ENCODE measurements at places on chromosomes 5 and 9. TPM values are rescaled to one million over a fixed set of nuclear protein-coding genes. Genes with fewer than 3 reads are reported as not detected.

- no peak for DNase-seq
Observed at GRCh38 chr9:88947581-88948573, 43.4 kb upstream of the S1PR3 start.

POMT1 gene
- polyA plus RNA-seq, result 34.0 TPM

GRCh38 chr9:128385496-128386460, 14.6 kb downstream of the URM1 start:
- DNase-seq, result no peak

- no peak for DNase-seq
Observed at GRCh38 chr5:38162625-38163024, 95.7 kb upstream of the EGFLAM start.

DNA sequence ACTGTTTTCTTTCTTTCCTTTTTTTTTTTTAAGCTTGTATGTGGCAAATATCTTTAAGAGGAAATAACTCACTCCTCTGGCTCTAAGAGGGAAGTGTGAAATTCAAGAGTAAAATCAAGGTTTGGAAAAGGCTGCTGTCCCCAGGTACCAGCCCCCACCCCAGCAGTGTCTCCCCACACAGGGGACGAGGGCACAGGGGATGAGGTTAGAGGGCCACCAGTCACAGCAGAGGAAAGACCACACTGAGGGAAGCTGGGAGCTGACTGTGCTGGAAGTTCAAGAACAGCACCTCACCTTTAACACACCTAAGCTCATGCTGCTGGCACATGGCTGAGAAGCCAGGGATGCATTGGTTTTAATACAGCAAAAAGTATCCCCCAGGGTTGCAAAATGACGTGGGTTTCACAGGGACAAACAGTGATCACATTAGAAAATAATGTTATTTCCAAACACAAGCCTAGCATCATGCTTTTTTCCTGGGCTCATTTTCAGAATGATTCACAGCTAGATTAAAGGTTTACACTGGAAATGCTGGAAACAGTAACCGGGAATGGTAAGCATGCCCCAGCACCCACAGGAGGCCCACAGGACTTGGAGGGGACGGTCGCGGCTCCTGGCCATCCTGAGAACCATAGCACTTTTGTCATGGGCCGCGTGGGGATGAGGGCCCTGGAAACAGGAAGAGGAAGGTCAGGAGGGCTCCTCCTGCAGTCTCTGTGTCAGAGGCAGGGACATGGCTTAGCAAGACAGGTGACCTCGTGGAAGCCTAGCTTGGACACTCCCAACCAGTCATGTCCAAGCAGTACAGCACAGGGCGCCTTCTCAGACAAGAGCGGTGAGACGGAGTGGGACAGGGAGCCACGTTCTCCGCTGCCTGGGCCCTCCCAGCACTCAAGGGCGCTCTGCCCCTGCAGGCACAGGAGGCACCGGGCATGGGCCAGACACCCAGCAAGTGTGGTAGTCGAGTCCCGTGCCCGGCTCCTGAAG, 6.9 kb downstream of the LPCAT1 start:
- no peak for DNase-seq

DNA sequence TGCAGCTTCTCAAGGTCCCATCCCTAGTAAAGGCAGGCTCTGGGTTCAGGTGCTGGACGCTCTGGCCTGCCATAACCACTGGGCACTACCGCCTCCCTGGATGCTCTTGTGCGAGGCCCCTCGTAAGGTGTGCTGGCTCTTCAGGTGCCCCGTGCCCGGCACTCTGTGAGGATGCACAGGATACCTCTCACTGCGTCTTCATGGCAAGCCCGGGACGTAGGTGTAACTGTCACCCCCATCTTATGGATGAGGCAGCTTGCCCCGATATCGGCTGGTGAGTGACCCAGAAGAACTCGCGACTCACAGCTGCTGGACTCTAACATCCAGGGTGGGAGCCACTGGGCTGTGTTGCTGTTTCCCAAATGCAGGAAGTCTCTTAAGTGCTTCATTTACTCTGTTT, 79.0 kb downstream of the GTF3C4 start:
- DNase-seq, result no peak

RHOBTB3 gene
- polyA plus RNA-seq, result 80.9 TPM

GRCh38 chr5:3020426-3020825, 268.9 kb upstream of the IRX2 start:
- no peak for DNase-seq

DNA sequence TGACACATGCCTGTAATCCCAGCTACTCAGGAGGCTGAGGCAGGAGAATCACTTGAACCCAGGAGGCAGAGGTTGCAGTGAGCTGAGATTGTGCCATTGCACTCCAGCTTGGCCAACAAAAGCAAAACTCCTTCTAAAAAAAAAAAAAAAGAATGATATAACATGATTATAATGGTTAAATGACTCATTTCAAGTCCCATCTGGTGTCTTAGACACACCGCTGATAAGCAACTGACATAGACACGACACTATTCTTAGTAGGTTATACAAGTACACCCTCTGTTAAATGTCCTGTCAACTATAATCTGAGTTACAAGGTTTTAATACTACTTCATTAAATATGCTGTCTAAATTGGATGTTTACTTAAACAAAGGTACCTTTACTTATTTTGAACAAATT, 405.3 kb upstream of the CLINT1 start:
- DNase-seq, result no peak

PDLIM7 gene
- polyA plus RNA-seq, result 73.6 TPM

- no peak for DNase-seq
Observed at GRCh38 chr9:130751631-130752355, 58.2 kb downstream of the EXOSC2 start.

DNA sequence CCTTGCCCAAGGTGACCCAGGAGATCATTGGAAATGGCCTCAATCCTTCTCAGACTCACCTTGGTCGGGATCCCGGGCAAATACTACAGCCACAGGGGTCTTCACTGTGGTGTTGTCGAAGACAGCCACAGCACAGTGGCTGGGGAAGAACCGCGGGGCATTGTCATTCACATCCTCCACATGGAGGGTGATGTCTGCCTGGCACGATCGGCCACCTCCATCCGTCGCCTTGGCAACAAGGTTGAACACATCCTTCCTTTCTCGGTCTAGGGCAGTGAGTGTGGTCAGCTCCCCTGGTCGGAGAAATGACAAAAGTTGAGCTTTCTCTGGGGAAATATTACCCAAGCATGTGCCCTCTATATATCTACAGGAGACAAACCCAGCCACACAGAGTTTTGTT, 56.8 kb downstream of the FAT2 start:
- DNase-seq, result no peak

RASEF gene
- polyA plus RNA-seq, result 7.3 TPM

DNA sequence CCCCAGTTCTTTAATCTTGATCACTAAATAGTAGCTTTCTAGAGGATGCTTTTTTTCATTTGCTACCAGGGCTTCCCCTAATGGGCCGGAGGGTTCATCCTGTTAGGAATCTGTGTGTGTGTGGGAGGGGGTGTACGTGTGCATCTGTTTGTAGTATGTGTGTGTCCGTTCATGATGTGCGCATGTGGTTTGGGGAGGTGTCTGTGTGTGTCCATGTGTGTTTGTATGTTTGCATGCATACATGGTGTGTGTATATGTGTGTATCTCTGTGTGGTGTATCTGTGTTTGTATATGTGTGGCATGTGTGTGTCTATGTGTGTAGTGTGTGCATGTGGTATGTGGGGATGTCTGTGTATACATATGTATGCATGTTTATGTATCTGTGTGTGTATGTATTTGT, 106.2 kb downstream of the SYK start:
- DNase-seq, result no peak

ADAMTS19 gene
- polyA plus RNA-seq, result 4.4 TPM

GRCh38 chr5:107653685-107654084, 17.1 kb downstream of the EFNA5 start:
- no peak for DNase-seq

DNA sequence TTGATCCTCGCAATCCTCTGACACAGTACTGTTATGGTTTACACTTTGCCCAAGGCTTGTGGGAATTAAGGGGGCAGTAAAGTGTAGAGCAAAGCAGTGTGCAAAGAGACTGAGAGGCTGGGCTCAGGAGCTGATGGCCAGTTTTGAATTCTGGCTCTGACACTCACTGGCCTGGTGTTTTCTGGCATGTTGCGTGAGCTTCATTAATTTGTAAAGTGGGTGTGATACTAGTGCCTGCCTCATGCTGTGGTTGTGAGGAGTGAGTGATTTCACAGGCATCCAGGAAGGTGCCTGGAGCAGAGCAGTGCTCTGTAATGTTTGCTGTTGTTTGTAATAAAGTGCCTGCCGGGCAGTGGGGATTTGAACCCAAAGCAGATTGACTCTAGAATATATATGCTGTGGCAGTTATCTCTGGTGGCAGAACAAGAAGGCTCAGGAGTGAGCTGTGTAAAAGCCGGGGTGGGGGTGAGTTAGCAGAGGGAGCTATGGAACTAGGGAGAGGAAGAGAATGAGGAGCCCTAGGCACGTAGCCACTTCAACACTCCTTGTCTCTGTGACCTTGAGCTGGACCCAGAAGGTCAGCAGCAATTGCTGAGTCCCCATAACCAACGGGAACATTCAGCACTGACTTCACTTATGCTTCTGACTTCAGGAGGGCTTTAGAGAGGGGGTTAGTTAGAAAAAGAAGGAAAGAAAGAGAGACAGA, 108.5 kb downstream of the DOCK2 start:
- no peak for DNase-seq

GABRA6 gene
- 0.24 TPM for polyA plus RNA-seq

C7 gene
- polyA plus RNA-seq, result 110 TPM

DNA sequence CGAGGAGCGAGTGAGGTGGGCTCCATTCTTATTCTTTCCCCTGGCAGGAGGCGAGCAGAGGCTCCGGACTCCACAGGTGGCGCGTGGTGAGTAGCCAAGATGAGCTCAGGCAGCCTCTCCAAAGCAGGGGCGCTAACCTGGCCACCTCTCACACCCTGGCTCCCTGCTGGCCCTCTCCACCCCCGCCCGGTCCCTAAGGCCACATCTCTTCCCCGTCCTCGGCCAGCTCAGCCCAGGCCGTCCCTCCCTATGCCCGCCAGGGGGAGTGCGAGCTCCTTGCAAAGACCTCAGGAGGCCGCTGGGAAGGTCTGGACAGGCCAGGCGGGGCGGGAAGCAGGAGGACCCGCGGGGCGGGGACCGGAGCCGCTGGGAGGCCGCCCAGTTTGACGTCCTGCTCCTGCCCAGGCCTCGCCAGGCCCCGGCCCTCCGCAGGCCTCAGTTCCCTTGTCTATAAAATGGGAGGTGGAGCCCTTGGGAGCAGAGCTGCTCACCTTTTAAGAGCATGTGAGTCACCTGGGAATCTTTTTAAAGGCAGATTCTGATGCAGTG, 46.3 kb upstream of the GGTA1 start:
- DNase-seq, result peak; percentile 75

DNA sequence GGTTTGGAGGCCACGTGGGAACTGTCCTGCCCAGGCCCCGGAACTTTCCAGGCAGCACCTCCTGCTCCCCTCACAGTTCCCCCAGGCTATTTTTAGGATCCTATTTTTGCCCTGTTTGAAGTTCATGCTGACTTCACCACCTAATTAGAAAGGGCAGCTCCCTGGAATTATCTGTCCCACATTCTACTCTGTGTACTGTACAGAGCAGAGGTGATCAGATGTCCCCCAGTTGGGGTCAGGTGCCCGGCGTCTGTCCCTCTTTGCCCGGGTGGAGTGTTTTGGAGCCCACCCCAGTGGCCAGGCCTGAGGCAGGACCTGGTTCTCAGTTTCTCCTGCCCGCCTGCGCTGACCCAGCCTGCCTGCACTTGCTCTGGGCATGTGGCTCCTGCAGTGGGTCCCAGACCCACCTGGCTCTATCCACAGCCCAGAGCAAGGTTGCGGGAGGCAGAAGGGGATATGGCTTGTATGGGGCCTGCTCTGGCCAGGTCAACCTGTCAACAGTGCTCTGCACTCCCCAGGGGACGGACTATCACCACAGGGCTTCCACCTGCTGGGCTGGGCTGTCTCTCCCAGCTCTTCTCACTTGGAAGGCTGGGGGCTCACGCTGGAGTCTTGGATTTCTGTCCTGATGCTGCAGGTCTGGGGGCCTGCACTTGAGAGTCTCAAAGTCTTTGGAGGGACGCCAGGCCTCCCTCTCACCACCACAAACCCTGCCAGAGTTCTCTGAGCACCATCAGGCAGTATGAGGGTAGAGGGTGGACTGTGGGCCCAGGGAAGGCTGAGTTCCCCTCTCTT, 268.3 kb downstream of the GADD45G start:
- no peak for DNase-seq

GRCh38 chr5:118968925-118969375, 19.4 kb downstream of the DTWD2 start:
- no peak for DNase-seq

LCNL1 gene
- polyA plus RNA-seq, result 0.13 TPM

- DNase-seq, result no peak
Observed at GRCh38 chr9:14315875-14316601, 2.1 kb upstream of the NFIB start.

GPR150 gene
- not detected for polyA plus RNA-seq

DNA sequence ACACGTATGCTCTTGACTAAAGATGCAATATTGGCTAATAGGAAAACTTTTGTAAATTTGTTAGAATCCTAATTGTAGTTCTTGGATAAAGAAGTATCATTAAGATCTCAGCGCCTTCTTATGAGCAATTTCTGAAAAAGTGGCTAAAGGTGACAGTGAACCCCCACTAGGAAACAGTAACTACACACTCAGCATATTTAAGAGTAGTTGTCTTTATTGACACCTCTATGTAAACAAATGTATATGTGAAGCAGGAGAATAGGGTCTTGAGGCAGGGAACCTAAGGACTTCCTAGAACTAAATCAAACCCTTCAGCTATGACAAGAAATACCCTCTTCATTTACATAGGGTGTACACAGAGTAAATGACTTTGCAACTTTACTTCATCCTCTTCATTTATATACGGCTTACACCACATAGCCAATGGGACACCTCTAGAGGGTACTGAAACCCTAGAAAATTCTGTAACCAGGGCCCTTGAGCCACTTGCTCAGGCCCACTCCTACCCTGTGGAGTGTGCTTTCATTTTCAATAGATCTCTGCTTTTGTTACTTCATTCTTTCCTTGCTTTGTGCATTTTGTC, 2.8 kb downstream of the NIPSNAP3A start:
- no peak for DNase-seq

TMEM252 gene
- polyA plus RNA-seq, result 8.2 TPM

GRCh38 chr5:165231821-165232508, 1726.5 kb downstream of the MAT2B start:
- DNase-seq, result no peak

DNA sequence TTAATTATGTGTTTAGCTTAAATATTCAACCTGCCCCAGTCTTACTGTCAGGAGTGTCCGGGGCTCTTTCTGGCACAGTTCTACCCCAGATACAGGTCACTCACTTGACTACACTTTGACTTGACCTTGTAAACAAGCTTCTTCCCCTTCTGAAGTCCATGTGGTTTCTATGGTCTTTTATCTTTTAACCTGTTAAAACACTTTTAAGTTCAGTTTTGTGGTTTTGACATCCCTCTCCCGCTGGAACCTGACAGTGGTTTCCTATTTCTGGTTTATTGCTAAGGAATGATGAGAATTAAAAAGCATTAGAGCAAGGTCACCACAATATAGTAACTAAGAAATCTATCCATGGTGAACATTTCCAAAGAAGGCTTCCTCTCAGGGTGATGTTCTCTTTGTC, 300.1 kb downstream of the TMEM167A start:
- no peak for DNase-seq

OR1Q1 gene
- not detected for polyA plus RNA-seq

- DNase-seq, result peak; percentile 77
Observed at GRCh38 chr9:89602978-89603766, 1.6 kb upstream of the GADD45G start.

- DNase-seq, result no peak
Observed at GRCh38 chr9:126471084-126471624, 142.6 kb upstream of the LMX1B start.
